Left ventricle myocardium superior (tissue), 1 donor: ENCODE measurements at places on chromosomes 11 and 22. TPM values are rescaled to one million over a fixed set of nuclear protein-coding genes. Genes with fewer than 3 reads are reported as not detected.
A peak's percentile ranks its signal among the peaks of the same experiment; 100 is the strongest.

GRCh38 chr11:118142081-118142480 lies 10.5 kb downstream of the SCN4B start:
- no peak for DNase-seq

DNA sequence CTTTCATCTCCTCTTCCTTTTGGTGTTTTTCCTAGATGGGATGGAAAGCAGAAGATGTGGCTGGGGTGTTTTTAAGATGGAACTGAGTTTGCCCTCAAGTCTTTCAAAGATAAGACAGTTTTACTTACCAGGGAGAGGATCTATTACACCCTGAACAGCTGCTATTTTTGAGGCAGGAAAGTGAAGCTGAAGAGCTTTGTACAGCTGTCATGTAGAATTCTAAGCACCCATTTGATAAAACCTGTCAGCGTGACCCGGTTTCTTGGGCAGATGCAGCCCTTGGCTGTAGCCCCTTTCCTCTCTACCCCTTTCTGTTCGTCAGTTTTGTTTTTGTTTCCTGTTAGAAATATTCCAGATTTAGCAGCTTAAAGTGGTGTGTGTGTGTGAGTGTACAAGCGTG lies 35.2 kb downstream of the FAT3 start:
- DNase-seq: no peak

- no peak for DNase-seq
Measured at GRCh38 chr22:27129266-27129665, 471.9 kb downstream of the MIAT start.

- DNase-seq: no peak
Measured at GRCh38 chr11:72233056-72233772, 8.6 kb downstream of the INPPL1 start.

DNA sequence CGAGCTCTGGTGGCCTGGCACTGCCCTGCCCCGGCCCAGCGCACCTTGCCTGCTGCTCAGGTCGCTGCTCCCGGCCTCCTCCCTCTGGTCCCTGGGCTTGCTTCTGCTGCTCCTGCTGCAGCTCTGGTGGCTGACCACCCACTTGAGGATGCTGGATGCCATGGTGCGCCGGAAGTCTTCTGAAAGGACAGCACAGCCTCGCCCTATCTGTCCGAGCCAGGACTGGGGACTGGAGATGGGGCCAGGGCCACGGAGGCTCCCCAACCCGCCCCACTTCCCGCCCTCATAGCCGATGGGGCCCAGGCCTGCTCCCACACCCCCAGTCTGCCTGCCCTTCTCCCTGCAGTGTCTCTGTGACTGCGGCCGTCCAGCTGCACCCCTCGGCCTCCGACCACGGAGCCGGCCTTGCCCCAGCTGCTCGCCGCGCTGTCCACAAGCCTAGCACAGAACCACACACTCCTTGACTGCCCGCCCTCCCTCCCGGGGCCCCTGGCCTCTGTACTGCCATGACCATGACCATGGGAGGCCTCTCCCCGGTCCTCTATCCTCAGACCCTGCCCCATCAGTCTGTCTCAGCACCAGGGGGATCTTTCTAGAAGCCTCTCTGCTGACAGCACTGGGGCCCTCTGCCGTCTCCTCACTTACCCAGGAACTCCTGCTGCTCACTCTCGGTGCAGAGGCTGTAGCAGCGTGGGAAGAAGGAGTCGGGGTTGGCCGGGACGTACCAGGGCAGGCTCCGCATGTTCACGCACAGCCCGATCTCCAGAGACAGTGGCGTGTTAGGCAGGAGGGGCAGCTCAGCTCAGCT lies 12.7 kb downstream of the TTLL8 start:
- DNase-seq: no peak

DNA sequence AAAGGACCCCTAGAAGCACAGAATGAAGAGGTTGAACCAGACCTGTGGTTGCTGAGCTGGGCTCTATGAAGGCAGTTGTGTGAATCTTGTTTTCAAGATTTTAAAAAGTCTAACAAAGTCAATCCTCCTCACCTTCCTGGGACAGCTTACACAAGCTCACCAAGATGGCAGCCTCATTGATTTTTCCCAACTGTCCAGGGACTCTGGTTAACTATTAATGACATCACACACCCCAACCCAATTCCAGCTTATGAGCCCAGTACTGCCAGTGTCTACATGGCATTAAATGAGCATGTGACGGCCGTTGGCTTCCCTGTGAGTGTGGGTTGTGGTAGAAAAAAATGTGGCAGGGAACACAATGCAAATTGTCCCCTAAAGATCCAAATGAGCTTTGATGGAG lies 137.0 kb downstream of the CHST1 start:
- no peak for DNase-seq

GRCh38 chr11:12859872-12860657 lies 149.1 kb upstream of the RASSF10 start:
- no peak for DNase-seq

- no peak for DNase-seq
Measured at GRCh38 chr11:75537740-75538139, 12.0 kb upstream of the GDPD5 start.

DNA sequence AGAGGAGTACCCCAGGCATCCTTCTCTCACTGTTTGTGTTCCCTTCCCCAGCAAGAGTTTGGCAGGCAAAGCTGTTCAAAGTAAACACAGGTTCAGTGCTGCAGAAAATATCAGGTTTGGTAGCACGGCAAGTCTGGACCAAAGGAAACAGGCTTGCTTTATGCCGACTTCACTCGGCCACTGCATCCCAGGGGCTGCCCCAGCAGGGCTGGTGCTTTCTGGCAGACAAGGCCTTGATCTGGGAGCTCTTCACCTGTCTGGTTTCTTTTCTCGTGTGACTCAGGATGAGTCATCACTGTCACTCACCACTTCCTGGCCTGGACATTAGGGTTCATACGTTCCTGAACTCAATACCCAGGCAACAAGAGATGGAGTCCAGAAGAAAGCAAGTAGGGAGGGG lies 52.6 kb upstream of the NAV2 start:
- DNase-seq: no peak

DNA sequence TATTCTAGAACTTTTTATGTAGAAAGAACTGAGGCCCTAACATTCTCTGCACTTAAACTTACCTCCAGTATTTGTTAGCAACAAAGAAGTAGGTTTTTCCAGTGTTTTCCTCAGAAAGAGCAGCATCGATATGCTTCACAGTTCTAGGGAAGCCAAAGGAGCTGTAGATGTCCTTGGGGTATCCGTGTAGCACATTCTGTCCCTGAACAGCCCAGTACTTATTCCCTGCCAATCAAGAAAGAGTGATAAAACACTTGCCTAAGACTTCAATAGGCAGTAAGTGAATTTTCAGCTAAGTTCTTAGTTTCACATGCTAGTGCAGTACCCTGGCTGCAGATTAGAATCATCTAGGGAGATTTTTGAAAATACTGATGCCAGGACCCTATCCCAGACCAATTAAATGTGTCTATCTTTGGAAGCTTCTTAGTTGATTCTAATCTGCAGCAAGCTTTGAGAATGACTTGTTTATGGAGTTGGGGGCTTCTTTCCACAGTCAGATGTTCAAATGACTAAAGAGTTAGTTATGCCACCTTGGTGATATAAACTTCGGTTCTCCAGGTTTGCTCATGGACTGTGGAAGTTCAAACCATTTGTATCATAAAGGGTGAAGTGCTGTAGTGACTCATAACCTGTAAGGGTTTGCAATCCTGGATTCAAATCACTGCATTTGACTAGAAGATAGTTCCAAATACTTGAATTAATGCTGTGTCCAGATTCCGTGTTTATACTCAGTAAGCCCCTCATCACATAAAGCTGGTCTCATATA lies 6.5 kb downstream of the MMP1 start:
- DNase-seq: no peak

DNA sequence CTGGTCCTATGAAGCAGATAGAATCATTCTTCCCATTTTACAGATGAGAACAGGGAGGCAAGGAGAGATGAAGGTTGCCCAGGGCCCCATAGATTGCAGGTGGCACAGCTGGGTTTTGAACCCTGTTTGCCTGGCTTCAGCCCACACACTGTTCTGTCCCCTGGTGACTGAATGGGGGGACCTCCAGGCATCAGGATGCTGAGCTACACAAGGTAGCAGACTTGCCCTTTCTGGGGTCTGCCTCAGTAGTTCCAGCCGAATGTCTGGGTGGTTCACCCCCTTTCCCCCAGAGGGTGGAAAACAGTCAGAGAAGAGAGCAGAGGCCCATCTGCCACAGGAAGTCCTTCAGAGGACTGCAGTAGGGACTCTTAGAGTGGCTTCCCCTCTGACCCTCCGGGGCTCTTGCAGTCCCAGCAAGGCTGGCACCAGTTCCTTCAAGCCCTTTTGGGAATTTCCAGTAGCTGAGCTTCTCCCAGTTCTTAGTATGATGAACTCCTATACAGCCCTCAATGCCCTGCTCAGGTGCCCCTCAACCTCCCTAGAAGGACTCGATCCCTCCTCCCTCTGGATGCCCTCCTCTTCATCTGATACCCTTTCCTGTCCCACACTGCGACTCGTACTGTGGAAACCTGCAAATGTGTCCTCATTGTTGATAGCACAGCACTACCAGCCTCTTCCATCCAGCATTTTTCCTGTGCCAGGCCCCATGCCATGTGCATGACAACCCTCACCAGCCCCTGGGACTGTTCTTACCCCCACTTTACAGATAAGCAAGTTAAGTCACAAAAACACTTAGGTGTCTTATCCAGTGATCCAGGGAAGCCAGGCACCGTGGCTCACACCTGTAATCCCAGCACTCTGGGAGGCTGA lies 82.8 kb downstream of the IGLL1 start:
- DNase-seq: no peak

GRCh38 chr22:35749808-35750207 lies 32.1 kb downstream of the APOL5 start:
- DNase-seq: no peak

- no peak for DNase-seq
Measured at GRCh38 chr11:116750070-116750718, 22.6 kb downstream of the BUD13 start.

DNA sequence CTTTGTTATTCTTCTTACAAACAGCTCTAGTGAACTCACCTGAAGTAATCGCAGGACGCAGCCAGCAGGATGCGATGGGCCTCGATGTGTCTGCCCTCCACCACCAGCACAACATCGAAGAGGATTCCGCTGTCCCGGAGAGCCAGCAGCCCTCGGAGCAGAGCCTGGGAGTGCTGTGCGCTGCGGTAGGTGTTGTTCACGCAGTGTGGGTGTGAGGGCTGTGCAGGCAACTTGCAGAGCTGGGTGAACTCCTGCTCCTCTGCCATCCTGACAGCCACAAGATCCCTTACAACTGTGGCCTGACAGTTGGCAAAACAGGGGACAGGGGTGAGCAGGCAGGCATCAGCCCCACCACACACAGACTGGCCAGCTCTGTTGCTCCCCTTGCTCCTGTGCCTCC lies 6.6 kb downstream of the KLHL22 start:
- DNase-seq: no peak

GRCh38 chr11:66216911-66217310 lies 51.5 kb upstream of the RAB1B start:
- no peak for DNase-seq

DNA sequence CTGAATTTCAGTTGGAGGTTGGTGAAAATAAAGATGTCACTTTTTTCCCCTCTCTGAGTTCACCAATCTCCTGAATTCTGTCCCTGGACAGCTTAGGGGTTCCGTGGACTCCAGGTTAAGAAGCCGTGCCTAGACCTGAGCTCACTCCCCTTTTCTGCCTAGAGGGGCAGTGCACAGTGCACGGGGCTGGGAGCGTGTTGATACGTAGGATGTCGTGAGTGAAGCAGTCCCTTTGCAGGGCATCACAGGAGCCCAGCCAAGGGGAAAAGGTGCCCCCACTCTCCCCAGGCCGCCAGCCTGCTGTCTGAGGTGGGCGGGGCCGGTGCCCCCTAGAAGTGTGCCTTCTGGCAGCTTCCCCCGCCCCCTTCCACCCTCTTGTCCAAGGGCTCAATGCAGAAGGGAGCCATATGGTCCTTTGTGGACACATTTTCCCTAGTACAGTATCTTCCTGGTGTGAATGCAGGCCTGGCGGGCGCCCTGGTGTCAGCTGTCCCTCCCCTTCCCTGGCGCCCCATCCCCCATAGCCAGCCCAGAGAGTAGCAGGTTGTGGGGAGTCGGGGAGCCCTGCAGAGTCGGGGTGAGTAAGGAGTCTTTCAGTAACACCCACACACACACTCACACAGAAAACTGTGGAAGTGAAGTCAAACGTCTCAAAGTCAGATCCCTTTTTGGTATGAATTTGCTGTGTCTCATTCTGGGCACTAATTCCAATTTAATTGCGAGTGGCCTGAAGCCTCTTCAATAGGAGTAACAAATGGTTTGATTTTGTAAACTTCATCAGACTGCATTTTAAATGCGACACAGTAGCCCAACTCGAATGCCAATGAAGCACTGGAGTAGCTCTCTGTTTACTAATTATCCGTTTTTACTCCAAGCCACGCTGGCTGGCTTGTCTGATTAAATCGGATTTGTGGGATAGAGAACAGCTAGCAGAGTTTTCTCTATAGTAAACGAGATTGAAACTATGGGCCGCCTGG lies 67.5 kb upstream of the NNMT start:
- peak; percentile 46 for DNase-seq

GRCh38 chr11:10302359-10302743 lies 2.5 kb upstream of the ADM start:
- peak; percentile 39 for DNase-seq

- peak; percentile 34 for DNase-seq
Measured at GRCh38 chr11:72525466-72525865, 91.1 kb upstream of the CLPB start.

DNA sequence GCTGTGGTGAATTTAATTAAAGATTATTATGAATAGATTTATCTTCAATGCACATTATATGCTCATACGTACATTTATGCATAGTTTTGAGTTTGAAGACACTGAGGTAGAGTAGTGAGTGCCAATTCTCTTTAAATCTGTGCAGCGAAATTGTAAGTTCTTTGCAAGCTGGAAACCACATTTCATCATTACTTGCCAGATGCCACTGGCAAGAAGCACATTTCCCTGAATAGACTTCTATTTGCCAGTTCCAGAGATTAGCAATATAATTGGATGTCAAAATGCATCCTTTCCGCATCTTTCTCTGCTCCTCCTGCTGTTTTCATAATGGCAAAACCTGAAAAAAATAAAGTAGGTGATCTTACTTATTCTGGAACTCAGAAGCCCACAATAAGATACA lies 448.0 kb downstream of the LUZP2 start:
- DNase-seq: no peak

Gene TUT1
- total RNA-seq: 12.3 TPM

Gene DEUP1
- not detected for total RNA-seq

Gene ALDH3B1
- 4.9 TPM for total RNA-seq

Gene SMDT1
- 165 TPM for total RNA-seq

Gene F2
- not detected for total RNA-seq

Gene NAALADL1
- total RNA-seq: 5.3 TPM

Gene HPS4
- 10.0 TPM for total RNA-seq

Gene MS4A4E
- 0.79 TPM for total RNA-seq

Gene MOGAT2
- total RNA-seq: 0.17 TPM
